ENCODE measurements at places on chromosomes 5 and 9. TPM values are rescaled to one million over a fixed set of nuclear protein-coding genes. Genes with fewer than 3 reads are reported as not detected.

DNA sequence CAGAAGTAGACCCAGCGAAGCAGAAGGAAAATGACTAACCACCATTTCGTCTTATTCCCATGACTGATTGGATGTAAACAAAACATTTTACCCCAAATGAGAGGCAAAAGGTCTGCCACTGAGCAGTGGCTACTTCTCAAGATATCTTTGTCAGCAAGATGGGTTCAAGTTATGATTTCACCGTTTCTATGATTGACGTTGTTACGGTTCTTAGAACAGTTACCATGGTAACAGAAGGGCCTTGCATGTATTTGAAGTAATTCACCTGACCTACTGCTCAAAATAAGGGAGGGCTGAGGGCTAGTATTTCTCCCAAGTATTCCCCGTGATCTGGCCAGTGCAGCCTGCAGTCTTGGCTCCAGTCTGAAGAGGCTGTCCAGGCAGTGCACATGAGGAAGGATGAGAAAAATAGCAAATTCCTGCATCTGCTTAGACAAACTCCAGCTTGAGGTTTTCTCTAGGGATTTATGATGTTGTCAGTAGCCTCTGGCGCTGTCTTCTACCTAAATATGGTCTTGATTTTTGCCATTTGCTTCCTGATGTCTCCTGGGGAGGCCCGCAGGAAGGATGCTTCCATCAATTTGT is 372.7 kb downstream of the TMEM38B start:
- no peak for DNase-seq

GRCh38 chr5:96687812-96688453 is 25.8 kb downstream of the CAST start:
- no peak for DNase-seq

The DOCK2 gene
- total RNA-seq: 19.1 TPM

- DNase-seq: no peak
Observed at GRCh38 chr9:126838895-126839294, 21.5 kb upstream of the ZBTB34 start.

The PCDHGA11 gene
- 12.5 TPM for total RNA-seq

GRCh38 chr9:76603448-76603895 is 144.5 kb downstream of the GCNT1 start:
- no peak for DNase-seq

- no peak for DNase-seq
Observed at GRCh38 chr5:98789029-98789428, 15.6 kb downstream of the RGMB start.

DNA sequence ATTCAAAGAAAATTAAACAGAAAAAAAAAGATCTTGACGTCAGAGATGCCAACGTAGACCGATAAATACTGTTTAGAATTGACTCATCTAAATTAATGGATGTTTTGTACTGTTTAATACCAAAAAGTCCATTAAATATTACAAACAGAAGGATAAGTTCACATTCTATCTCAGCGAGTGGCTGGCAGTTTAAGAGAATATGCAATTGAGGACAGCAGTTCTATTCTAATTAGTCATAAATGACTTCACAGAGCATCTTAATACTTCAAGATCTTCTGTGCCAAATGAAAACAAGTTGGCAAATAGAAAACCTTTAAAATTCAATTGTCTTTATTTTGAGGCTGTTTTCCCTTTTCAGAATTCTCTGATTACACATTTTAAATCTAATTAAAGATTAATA is 326.6 kb upstream of the NREP start:
- no peak for DNase-seq

DNA sequence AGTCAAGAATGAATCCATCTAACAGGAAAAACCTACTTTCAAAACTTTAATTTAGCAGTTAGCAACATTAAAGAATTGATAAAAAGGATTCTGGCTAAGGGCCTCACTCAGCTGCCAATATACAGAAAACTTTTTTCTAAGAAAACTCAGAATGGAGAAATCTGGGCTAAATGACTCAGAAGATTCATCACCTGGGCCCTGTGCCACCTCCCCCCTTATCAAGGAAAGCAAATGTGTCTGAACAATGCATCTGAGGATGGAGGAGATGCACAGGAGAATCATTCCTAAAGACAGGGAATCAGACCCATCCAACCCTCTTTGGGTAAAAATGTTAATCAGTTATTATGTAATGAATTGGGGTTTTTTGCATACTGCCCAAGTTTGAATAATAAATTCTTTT is 592.0 kb upstream of the DMAC1 start:
- DNase-seq: no peak

GRCh38 chr5:32172923-32173266 is 1.2 kb downstream of the GOLPH3 start:
- no peak for DNase-seq

GRCh38 chr9:21589344-21590056 is 107.4 kb upstream of the IFNE start:
- no peak for DNase-seq

DNA sequence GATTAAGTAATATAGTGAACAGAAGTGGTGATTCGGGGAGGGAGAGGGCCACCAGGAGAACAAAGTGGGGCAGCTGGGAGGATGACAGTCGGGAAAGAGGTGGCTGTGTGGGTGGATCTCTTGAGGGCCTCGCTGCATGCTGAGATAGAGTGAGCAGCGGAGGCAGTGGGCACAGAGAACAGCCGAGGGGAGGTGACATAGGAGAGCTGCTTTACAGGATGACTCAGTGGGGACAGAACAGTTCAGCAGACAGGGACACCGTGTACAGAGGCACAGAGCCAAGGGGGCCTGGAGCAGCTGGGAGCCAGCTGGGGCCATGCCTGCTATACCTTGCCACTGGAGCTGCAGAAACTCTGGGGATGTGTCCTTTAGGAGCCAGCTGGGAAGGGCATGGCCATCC is 273.9 kb downstream of the GADD45G start:
- no peak for DNase-seq

DNA sequence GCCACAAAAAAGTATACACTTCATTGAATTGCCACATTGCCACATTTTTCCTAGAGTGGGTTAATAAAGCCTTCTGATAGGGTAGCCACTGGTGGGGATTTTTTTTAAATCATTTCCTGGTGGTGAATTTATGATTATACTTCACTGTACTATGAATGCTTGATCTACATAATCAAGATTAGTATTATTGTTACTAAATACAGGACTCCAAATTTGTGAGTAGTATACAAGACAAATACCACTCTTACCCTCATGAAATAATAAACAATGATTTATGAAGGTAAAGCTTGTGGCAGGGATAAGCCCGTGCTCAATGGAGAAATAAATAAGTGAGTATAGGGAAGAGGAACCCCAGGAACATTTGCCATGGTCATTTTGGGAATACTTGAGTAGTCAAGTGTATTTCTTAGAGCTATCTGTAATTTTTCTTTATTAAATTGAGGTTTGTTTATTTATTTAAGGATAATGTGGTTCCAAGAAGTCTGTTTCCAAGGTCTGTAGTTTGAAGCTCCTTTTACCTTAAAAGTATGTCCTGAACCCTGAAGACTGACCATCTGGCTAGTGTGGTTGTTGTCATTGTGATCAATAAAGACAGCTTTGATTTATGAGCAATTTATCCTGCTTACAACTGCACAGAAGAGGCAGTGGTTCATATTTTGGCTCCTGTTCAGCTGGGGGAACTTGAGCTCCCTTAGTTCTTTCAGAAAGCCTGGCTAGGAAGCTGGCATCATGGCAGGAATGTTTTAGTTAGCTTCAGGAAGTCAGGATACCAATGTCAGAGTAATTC is 118.6 kb downstream of the ZSWIM6 start:
- DNase-seq: no peak

The C1QTNF3 gene
- total RNA-seq: 87.9 TPM

DNA sequence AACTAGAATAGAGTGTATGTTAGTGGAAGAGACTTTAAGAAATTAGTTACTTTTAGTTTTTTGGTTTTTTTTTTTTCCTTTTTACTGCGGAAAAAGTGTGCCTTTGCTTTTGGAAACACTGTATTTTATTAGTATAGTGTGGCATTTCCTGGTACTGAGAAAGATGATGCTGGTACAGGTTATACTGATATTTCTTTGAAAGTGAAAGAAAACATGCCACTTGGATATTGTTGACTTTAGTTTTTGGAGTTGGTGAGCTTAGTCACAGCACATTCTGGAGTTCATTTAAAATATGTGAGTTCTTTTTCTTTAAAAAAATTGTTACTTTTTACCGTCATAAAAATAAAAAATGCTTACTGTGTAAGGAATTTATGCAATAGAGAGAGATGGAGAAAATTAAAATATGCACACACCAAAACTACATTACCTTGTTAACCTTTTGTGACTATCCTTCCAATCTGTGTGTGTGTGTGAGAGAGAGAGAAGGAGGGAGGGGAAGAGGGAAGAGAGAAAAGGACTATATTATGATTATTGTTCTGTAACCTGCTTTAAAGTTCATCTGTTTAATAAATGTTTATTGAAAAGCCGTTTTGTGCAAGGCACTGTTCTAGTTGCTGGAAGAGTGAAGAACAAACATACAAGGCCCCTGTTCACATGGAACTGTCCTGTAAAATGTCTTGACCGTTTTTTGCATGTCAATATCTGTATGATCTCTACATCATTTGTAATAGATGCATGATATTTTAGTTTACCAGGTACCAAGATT is 1.9 kb downstream of the UGCG start:
- no peak for DNase-seq

GRCh38 chr9:37432020-37432419 is 9.5 kb downstream of the GRHPR start:
- no peak for DNase-seq

The RASGRF2 gene
- 5.0 TPM for total RNA-seq

GRCh38 chr5:170720179-170720578 is 63.3 kb upstream of the GABRP start:
- DNase-seq: no peak

GRCh38 chr5:17302106-17302505 is 84.7 kb downstream of the BASP1 start:
- no peak for DNase-seq

The SOHLH1 gene
- not detected for total RNA-seq

DNA sequence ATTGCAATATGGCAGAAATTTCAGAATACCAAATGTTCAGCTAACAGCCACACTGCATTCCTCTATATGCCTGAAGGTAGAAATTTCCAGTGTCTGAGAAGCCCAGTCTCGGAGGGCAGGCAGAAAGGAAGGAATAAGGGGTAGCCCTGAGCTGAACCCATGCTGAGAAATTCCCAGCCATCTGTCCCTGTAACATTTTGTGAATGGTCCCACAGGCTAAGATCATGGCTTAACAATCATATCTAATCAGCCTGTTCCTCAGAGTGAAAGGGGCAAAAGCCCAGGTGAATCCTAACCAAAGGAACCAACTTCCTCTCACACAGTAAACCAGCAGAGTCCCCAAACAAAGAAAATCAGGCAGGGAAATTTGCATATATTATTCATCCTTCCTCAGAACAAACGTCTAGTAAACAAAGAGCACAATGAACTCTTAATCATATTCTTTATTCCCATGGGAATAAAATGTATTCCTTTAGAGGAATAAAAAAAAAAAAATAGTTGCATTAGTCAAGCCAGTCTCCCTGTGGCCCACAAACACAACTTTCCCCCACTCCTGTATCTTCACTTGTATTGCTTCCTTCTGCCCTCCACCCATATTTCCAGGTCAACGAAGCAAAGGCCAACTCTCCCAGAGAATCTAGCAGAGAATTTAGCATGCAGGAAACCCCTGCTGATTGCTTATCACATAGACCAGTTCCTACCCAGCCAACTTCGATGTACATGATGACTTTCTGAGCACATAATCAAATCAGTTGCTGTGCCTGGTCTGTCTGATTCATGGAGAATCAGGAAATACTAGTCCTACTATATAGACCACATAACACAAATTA is 257.6 kb downstream of the FAM114A2 start:
- DNase-seq: no peak

DNA sequence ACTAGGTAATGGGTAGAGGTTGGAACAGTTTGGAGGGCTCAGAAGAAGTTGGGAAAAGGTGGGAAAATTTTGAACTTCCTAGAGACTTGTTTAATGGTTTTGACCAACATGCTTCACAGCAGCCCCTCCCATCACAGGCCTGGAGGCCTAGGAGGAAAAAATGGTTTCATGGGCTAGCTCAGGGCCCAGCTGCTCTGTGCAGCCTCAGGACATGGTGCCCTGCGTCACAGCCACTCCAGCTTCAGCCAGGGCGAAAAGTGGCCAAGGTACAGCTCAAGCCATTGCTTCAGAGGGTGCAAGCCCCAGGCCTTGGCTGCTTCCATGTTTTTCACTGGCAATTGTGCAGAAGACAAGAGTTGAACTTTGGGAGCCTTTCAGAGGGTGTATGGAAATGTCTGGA is 453.7 kb downstream of the LRRC70 start:
- no peak for DNase-seq

- DNase-seq: no peak
Observed at GRCh38 chr5:139651853-139652787, 4.0 kb downstream of the CXXC5 start.

DNA sequence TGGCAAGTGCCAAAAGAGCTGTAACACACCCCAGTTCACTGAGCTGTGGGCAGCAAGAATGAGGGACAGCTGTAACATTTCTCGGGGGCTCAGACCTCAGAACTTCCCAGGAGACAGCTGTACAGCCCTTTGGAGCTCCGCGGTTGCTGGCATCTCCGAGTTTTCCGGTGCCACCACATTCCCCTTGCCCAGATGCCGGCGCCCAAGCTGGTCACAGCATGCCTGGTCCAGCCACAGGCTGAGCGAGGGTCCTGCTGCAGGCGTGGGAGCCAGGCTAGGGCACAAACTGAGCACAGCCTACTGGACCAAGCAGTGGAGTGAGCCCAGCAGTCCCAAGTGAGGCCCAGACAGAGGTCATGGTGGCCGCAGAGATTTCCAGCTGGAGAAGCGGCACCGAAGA is 797.7 kb upstream of the EDIL3 start:
- no peak for DNase-seq

The C9orf50 gene
- not detected for total RNA-seq

DNA sequence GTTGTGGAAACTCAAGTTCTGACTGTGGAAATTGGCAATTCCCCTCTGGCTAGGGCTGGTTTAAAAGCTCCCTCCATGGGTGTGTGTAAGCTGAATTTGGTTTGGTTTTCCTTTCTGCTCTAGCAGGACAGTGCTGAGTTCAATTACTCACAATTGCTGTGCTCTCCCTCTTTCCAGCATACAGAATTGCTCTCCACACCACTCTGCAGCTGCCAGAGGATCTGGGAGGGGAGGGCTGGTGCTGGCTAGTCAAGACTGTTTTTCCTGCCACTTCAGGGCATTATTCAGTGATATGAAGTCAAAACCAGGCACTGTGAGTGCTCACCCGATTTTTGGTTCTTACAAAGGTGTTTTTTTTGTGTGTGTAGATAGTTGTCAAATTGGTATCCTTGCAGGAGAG is 336.9 kb upstream of the SLC24A2 start:
- DNase-seq: no peak
